GM23248 (cell line): ENCODE measurements at places on chromosomes 11 and 22. TPM values are rescaled to one million over a fixed set of nuclear protein-coding genes. Genes with fewer than 3 reads are reported as not detected.

Gene ADAMTS15
- total RNA-seq = 0.97 and 1.3 TPM in 2 replicates

GRCh38 chr11:4455419-4455818, 6.3 kb downstream of the OR52K2 start:
- DNase-seq = no peak
- no peak overlapping the region for H3K4me3 ChIP-seq
- H3K36me3 ChIP-seq = no peaks in the 10 kb centered on the region
- H3K4me1 ChIP-seq = no peaks in the 10 kb centered on the region
- H3K27me3 ChIP-seq = no peaks in the 10 kb centered on the region
- H3K27ac ChIP-seq = no peak overlapping the region

- no peaks in the 10 kb centered on the region for H3K27me3 ChIP-seq
- DNase-seq = peak; percentile 48
- H3K27ac ChIP-seq = no peak overlapping the region
- H3K4me3 ChIP-seq = no peak overlapping the region
- H3K4me1 ChIP-seq = peaks cover 20% of the 10 kb centered on the region
Observed at GRCh38 chr22:39471381-39472141, 14.7 kb downstream of the MGAT3 start.

GRCh38 chr11:105164208-105164607, 24.6 kb upstream of the CARD18 start:
- H3K27me3 ChIP-seq = no peaks in the 10 kb centered on the region
- H3K36me3 ChIP-seq = no peaks in the 10 kb centered on the region
- H3K4me1 ChIP-seq = peaks cover 8% of the 10 kb centered on the region
- no peak overlapping the region for H3K27ac ChIP-seq
- H3K4me3 ChIP-seq = no peak overlapping the region

Gene HSPB2
- 0.38 and 1.2 TPM in 2 replicates for total RNA-seq

Gene STK33
- not detected in 2 replicates for total RNA-seq

Gene C2CD3
- total RNA-seq = 9.2 and 29.6 TPM in 2 replicates

DNA sequence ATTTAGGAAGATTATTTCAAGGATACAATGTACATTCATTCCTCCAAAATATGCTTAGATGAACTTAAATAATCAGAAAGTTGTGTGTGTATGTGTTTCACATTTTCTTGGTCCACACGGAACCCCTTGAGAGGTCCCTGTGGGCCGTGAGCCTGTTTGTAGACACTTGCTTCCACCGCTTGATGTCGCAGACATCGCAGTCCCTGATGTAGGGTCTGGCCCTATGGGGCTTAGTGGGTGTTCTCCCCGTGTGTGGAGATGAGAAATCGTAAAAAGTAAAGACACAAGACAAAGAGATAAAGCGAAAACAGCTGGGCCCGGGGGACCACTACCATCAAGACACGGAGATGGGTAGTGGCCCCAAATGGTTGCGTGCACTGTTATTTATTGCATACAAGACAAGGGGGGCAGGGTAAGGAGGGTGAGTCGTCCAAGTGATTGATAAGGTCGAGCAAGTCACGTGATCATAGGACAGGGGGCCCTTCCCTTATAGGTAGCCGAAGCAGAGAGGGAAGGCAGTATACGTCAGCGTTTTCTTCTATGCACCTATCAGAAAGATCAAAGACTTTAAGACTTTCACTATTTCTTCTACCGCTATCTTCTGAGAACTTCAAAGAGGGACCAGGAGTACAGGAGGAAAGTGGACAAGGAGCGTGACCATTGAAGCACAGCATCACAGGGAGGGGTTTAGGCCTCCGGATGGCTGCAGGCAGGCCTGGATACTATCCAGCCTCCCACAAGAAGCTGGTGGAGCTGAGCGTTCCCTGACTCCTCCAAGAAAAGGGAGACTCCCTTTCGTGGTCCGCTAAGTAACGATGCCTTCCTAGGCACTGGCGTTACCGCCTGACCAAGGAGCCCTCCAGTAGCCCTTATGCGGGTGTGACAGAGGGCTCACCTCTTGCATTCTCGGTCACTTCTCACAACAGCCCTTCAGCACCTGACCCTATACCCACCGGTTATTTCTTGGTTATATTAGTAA, 1.2 kb upstream of the APOBEC3C start:
- no peaks in the 10 kb centered on the region for H3K4me1 ChIP-seq
- H3K27me3 ChIP-seq = no peaks in the 10 kb centered on the region
- no peak overlapping the region for H3K4me3 ChIP-seq
- H3K27ac ChIP-seq = no peak overlapping the region

DNA sequence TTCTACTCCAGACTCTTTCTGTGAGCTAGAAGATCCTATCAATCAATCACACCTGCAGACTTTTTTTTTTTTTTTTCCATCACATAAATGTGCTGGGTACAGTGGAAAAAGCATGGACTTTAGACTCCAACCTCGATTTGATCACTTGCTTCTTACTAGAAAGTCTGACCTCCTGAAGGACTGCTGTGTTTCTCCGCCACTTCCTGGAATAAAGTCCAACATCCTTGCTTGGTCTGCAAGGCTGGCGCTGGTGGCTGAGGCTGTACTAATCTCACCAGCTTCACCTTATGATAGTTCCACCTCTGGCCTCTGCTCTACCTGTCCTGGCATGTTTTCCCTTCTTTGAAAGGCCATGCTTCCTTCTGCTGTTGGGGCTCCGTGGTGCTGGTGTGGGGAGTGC, 60.9 kb upstream of the SESN3 start:
- no peak overlapping the region for H3K27ac ChIP-seq
- H3K36me3 ChIP-seq = no peaks in the 10 kb centered on the region
- no peak overlapping the region for H3K4me3 ChIP-seq
- DNase-seq = no peak
- H3K27me3 ChIP-seq = peaks cover 5% of the 10 kb centered on the region; the same call in 1 of the 2 replicates

DNA sequence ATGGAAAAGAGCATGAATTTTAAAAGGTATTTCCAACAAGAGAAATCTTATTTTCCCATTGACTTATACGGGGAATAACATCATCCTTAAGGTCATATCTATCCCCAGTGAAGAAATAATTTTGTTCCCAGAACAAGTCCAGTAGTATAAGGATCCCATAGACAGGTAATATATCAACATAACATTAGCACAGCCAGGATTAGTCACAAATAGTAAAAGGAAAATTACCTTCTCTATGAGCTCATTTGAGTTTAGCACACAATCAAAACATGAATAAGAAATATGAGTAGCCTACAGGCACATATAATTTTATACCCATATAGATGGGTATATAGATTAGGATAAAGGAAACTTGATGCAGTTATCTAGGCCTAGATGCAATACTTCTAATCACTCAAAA, 2.8 kb upstream of the OR52K1 start:
- H3K4me3 ChIP-seq = no peak overlapping the region
- no peak overlapping the region for H3K27ac ChIP-seq
- H3K36me3 ChIP-seq = no peaks in the 10 kb centered on the region
- peaks cover 8% of the 10 kb centered on the region for H3K27me3 ChIP-seq

Gene CFAP300
- total RNA-seq = 7.3 and 10.2 TPM in 2 replicates

GRCh38 chr11:10413268-10413667, 41.8 kb upstream of the AMPD3 start:
- no peak for DNase-seq
- no peaks in the 10 kb centered on the region for H3K27me3 ChIP-seq
- H3K36me3 ChIP-seq = no peaks in the 10 kb centered on the region
- H3K4me3 ChIP-seq = no peak overlapping the region
- peaks cover 11% of the 10 kb centered on the region for H3K4me1 ChIP-seq
